Calu3 (cell line): ENCODE measurements at places on chromosomes 11 and 22.
A peak's percentile ranks its signal among the peaks of the same experiment; 100 is the strongest.

- no peak for DNase-seq
Measured at GRCh38 chr11:115242982-115243381, 261.2 kb downstream of the CADM1 start.

DNA sequence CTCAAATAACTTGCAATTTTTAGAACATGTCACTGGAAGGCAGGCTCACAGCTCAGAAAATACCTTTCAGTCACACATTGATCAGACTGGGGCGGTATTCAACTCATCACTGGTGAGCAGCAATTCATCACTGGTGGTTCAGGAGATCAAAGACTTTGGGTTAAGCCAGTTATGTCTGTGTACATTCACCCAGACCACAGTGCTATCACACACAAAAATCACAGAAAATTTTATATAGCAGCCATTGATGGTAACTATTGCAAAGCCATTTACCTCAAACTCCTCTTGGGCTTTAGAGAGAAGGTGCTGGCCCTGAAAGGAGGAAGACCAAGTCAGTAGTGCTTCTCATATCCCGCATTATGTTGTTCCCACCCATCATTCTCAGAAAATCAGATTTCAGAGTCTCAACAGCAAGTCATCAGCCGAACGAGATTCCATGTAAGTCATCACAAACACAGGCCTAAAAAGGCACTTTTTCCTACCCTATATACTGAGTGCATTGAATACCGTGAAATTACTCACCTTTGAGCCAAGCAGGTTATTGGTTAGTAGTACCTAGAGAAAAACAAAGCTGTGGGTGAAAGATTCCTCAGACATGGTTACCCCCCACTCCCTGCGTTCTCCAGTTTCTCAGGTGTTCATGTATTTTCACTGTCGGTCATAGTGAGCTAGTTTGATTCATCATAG lies 14.0 kb upstream of the WDR74 start:
- no peak for DNase-seq

- DNase-seq, result no peak
Measured at GRCh38 chr11:1178906-1179305, 21.2 kb downstream of the MUC5AC start.

- peak; percentile 40 for DNase-seq
Measured at GRCh38 chr11:104254347-104254746, 90.4 kb upstream of the PDGFD start.

GRCh38 chr11:117319214-117319840 lies 3.3 kb upstream of the BACE1 start:
- DNase-seq, result no peak

GRCh38 chr11:93512949-93513667 lies 30.1 kb downstream of the SMCO4 start:
- no peak for DNase-seq

DNA sequence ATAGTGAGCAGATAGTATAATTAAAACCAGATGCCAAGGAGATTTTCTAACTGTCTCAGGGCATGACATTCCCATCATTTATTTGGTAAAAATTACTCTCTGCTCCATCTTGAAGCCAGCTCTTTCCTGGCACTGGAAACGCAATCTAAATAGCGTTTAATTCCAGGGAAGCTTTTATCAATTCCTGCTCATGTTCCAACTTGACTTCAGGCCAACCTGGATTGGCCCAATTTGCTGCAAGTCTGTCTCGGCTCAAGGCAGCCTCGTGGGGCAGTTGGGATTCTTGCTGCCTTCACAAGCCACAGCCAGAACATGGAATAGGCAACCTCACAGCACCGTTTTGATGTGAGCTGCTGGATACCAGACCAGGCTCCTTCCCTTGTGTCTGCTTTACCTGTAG lies 1255.9 kb downstream of the TBC1D22A start:
- no peak for DNase-seq

DNA sequence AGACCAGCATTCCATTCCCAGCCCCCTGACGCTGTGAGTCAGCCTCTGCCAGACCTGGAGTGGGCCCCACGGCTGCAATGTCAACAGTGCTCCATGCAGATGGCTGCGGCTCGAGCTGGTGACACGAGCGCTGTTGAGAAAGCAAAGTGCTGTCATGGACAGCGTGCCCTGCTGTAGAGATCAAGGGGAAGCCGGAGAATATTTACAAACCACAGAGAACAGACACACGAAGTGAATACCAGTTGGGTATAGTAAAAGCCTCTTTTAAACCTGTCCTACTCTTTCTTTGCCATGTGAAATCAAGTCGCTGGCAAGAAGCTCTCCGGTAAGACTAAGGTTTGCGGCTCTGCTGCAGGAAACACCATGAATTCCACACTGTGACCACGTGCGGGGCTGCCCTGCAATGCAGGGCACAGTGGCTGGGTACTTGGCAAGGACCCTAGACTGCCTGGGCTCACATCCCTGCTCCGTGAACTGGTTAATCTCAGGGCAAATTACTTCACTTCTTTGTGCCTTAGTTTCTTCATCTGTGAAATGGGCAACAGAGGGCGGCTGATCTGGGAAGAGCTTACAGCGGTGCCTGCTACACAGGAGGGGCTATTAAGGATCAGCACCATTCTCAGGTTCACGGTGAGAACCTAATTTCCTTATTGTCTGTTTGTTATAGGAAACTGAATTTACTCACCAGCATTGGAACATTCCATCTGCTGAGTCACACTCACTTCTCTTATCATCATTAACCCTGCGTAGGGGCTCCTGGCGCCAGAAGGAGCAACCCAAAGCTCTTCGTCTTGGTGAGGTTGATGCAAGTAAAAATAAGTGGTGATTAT lies 27.8 kb upstream of the ELFN2 start:
- DNase-seq, result peak; percentile 66

DNA sequence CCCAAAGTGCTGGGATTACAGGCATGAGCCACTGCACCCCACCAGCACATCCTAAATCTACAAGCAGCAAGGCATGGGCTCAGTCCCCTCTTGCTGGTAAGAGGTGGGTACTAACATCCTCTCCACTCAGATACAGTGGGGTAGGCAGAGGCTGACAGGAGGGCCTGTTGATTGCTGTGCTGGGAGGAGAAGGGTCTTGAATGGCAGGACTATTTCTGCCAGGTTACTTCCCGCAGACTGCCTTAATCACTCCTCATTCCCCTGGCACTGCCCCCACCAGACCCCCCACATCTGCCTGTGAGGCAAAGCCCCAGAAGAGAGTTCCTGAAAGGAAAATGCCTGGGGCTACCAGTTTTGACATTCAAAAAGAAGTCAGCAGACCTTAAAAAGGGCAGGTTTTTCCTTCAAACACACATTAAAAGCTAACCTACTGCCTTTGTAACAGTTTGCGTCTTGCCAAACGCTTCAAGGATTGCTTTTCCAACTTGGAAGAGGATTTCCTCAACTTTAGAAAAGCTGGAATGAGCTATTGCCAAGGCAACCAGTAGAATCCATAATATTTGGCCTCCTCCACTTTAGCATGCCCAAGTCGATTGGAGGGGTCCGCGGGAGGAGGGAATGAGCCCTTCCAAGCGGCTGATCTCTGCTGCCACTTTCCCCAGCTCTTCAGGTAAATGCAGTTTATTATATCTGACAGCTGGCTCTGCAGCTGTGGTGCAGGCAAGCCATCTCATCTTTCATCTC lies 62.0 kb downstream of the FDX1 start:
- DNase-seq, result no peak

GRCh38 chr11:110728883-110729282 lies 16.6 kb upstream of the ARHGAP20 start:
- DNase-seq, result no peak

DNA sequence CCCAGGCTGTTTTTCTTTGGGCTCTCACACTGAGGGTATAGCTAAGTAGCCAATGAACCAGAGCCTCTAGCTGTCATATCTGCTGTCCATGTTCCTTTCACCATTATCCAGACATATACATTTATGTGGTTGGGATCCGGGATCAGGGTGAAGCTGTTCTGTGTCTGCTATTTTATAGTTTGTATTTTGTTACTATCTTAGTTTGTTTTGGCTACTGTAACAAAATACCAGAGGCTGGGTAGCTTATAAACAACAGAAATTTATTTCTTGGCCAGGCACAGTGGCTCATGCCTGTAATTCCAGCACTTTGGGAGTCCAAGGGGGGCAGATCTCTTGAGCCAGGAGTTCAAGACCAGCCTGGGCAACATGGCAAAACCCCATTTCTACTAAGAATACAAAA lies 40.5 kb upstream of the CABP7 start:
- DNase-seq, result no peak

DNA sequence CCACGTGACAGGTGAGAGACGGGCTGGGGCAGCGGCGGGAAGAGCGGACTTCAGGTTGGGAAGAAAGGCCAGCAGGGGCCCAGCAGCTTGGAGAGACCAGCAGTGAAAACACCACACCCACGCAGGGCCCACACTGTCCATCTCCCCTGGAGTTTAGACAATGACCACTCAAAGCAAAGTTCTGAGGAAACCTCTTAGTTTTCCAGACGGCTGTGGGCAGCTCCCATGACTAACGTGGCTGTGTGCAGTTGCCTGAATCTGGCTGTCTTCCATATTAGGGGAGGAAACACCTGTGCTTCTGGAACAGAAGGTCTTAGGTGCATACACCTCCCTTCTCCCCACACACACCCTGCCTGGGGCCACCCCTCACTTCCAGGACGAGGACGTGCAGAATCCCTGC lies 70.6 kb upstream of the TTLL12 start:
- DNase-seq, result no peak

GRCh38 chr11:118263695-118264568 lies at the start of gene MPZL2:
Gene MPZL2, minus strand, starts transcription at chr11:118264297. Its CDS starts 144 bp downstream, at chr11:118264153.
- peak; percentile 79 for DNase-seq

DNA sequence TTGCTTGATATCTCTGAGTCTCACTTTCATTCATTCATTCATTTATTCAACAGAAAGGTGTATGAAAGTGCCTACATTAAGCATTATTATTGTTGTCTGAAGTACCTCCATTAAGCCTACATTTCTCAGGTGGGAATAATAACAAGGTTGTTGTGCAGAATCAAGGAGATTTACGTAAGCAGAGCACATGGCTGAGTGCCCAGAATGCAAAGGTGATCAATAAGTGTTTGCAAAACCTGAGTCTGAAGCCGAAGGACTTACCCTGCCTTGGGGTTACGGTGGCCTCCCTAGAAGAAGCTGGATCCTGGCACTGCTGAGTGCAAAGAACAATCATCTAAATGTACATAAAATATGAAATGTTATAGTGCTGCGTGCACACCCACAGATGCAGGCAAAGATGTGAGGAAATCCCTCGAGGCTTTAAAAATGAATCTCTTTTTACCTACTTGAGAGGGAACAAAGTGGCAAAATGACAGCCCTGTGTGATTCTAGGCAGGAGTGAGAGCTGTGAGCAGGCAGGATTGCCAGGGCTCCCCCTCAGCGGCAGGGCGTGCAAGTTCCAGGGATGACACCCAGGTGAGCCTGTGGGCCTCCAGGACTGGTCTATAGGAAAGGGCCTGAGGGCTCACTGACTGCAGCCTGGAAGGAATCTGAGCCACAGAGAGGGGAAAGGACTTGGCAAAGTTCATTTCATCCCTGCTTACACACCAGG lies 133.1 kb upstream of the TBCEL start:
- DNase-seq, result no peak

GRCh38 chr22:39940757-39941305 lies 19.4 kb upstream of the TMA7B start:
- no peak for DNase-seq
